ENCODE measurements at places on chromosomes 4 and X.

DNA sequence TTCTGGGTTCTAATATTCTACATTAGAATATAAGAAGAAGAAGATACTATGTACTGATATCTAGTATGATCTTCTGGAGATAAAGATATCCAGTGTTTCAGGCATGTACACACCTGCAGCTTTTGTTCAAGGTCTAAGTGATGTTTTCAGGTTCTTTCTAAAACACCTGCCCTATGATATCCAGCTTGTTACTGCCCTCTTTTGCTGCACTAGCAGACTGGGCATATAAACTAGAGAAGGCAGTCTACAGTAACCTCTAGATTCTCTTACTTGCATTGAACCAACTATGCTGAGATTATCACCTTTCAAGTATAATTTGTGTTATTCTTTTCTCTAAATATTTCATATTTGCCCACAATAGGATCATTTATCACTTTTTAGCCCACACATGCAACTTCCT lies 1.9 kb upstream of the FRYL start:
- no peak for DNase-seq

DNA sequence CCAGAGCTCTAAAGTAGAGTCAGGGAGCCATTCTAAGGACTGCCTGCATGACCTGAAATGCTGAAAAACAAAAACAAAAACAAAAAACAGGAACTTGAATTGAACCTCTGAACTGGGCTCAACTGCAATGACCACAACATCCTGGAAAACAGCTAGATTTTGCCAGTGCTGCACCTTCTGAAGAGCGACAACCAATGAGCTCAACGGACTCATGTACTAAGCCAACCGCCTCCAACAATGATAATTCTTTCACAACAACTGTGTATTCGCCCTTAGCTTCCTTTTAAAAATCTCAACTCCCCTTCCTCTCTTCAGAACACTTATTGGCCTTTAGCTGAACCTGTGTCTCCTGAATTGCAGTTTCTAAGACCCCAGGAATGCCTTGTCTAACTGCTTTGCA lies 69.8 kb downstream of the HAUS3 start:
- no peak for DNase-seq

DNA sequence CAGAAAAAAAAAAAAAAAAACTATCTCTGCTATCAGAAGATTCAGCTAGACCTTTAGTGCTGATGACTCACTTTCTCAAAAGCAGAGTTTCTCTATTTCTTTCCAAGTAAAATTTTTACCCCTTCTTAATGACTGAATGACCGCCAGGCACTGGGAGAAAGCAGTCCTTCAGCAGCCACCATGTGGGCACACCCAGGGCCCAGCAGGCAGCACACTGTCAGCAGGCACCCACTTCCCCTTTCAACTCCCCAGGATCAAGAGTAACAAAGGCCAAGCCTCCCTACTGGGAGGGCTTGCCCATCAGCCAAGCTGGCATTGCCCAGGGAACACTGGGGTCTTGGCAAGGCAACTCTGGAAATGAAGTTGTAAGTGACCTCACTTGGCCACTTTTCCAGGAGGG lies 201.9 kb upstream of the MAMLD1 start:
- no peak for DNase-seq

- DNase-seq: no peak
Measured at GRCh38 chr4:6941796-6942195, 32.2 kb downstream of the TBC1D14 start.

GRCh38 chr4:128574706-128575105 lies 234.8 kb upstream of the JADE1 start:
- DNase-seq: peak; percentile 77
